Caco-2 (cell line): ENCODE measurements at places on chromosomes 2 and 18. TPM values are rescaled to one million over a fixed set of nuclear protein-coding genes. Genes with fewer than 3 reads are reported as not detected.

CFC1 gene
- total RNA-seq = not detected in 2 replicates

SNRNP27 gene
- total RNA-seq = 49.3 and 49.7 TPM in 2 replicates

KIAA2012 gene
- total RNA-seq = 0.27 and 0.37 TPM in 2 replicates

MDH1B gene
- total RNA-seq = 0.34 and 0.39 TPM in 2 replicates

FBLN7 gene
- 0.39 and 0.59 TPM in 2 replicates for total RNA-seq

GRCh38 chr2:186653511-186653910 lies 40.3 kb upstream of the FAM171B start:
- DNase-seq = no peak

- DNase-seq = no peak
Measured at GRCh38 chr18:21701621-21702020, 3.0 kb downstream of the ABHD3 start.

DNA sequence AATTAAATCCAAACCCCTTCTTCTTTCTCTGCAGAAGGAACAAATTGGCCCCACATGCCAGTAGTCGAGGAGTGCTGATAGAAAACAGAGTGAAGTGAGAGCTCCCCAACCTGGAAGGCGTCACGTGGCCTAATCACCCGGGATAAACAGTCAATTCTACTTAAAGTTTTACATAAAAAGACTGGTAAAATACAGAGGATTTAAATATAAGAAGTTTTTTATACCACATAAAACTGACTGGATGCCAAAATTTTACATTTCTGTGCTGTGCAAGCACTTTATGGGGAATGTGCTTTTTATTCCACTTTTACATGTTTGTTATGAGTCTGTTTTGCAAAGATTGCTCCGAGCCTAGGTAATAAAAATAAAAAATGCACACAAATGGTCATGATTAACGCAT lies 1586.8 kb upstream of the ACVR2A start:
- no peak for DNase-seq

DNA sequence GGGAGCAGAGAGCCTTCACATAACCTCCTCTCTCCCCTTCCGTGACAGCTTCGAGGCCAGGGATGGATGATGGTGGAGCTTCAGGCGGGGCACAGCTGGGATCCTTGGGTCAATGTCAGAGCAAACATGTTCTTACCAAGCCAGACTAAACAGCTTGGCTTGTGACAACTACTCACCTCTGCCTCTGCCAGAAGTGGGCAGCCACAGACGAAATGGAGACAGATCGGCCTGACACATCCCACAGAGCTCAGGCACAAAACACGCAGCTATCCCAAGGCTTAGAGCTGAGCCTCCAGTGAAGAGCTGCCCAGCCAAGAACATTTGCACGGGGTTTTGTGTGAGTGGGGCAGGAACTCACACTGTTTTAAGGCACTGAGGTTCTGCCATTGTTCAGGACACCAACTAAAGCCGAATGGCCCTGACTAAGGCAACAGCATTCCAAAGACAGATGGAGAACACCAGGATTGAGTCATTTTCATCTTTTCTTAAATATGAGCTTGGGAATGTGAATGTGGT lies 12.8 kb downstream of the PXDN start:
- DNase-seq = peak; percentile 17

DNA sequence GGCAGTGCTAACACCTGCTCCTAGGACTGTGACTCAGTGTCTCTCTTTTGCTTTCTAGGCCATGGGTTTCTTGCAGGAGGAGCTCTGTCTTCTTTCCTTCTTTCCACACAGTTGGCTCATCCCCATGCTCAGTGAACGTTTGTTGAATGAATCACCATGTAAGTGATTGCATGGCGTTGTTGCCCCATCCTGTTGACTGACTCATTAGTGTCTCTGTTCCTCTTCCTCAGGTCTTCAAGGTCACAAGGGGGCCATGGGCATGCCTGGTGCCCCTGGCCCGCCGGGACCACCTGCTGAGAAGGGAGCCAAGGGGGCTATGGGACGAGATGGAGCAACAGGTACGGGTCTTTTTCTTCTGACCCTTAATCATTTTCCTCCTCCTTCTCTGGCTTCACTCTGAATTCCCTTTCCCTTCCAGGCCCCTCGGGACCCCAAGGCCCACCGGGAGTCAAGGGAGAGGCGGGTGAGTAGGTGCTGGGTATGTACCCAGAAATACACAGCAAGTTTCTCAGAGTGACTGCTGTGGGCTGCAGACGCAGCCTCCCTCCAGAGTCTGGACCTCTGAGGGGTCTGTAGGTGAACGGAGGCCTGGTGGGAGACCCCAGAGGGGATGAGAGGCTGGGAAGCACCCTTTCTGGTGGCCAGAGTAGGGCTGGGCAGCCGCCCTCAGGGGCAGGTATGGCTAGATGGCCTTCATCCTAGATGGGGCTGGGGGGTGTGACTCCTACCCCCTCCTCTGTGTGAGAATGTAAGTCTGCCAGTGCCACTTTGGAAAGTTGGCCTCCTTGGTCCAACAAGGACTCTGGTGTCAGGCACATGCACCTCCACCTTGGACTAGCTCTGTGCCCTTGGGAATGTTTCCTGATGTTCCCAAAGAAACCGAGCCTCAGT lies 32.4 kb downstream of the MARCO start:
- no peak for DNase-seq

- DNase-seq = no peak
Measured at GRCh38 chr18:76490033-76490432, 5.0 kb downstream of the ZNF516 start.

- DNase-seq = no peak
Measured at GRCh38 chr2:24508878-24509277, 17.8 kb downstream of the NCOA1 start.

DNA sequence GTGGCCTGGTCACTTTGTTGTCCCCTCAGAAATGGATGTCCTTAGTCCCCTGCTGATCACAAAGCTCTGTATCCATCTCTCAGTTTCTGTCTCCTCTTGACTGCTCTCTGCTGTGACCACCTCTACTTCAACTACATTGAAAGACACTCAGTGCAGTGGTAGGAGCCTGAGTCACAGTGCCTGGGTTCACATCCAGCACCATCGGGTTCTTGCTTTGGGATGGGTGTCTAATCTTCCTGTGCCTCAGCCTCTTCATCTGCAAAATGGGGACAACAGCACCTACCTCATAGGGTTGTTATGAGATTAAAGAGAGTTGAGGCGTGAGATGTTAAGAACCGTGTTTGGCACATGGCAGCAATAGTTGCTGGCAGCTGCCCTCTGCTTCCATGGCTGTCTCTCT lies 30.6 kb downstream of the YPEL5 start:
- no peak for DNase-seq

DNA sequence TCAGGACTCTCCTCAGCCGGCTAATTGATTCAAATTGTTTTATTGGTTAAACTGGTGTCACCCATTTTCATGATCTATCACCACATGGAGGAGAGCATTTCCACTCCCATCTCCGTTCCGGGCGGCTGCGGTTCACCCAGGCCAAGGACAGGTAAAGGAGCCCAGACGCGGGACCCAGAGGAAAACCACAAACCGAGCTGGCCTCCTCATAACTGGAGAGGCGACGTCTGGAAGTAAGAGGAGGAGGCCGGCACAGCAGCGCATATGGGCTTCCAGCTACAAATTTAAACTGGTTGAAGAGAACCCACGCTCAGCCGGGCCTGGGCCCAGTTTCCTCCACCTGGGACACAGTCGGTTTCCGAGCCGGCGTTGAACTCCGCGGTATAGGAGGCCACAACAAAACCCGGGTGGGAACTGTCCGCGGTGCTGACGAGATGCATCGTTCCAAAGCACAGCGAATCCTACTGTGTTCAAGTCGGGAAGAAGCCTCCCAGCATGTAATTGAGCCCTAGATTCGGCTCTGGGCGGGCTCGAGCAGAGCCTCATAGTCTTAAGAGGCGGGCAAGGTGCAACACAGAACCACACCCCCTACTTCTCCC lies 3.0 kb upstream of the SKOR2 start:
- peak; percentile 49 for DNase-seq

DNA sequence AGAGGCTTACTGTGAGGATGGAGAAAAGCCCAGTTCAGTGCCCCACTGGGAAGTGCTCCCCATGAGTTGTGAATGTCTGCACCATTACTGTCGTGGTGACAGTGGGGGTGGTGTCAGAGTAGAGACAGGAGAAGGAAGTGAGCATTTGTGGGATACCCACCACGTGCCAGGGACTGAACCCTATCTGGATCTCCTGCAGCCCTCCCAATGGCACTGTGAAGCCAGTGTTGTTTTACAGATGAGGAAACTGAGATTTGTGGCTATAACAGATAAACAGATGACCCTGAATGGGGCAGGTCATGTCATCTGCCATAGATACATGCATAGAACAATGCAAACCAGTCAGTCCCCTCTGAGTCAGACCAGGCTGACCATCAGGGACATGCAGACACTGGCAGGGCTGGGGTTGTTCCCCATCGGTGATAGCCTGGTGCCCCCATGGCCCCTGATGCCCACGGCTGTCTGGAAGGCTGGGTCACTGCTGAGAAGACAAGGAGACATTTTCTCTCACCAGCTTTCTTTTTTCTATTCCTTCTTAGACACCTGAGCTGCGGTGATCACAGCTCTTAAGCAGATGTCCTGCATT lies 60.8 kb downstream of the EMILIN2 start:
- DNase-seq = no peak

GRCh38 chr18:1653873-1654272 lies 749.2 kb downstream of the ADCYAP1 start:
- DNase-seq = no peak

GRCh38 chr2:79715338-79715737 lies 202.5 kb downstream of the CTNNA2 start:
- no peak for DNase-seq

DNA sequence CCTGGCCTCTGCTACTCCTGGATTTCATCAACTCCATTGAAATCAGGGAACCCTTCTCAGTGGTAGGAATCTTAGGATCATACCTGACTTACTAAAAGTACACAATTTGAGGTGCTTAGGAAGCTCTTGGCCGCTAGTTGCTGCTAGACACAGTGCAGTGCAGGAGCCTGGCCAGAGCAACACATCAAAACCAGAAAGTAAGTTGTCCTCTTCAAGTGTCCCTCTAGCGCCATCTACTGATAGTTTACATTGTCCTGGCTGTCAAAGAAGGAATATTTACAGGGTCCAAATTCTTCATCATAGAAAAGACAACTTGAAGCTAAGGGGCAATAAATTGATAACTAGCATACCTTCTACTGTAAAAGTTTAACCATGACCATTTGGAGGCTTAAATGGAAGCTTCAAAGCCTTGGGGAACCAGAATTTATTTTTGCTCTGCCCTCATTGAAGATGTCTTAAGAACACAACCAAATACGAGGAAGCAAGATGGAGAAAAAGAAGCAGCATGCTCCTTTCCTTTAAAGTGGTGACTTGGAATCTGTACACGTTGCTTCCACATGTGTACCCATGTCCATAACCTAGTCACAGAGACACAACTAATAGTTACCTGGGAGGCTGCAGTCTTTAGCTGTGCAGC lies 889.1 kb upstream of the GCFC2 start:
- DNase-seq = peak; percentile 85
